Epithelial cell of proximal tubule (primary cell): ENCODE measurements at places on chromosomes 7 and 10. TPM values are rescaled to one million over a fixed set of nuclear protein-coding genes. Genes with fewer than 3 reads are reported as not detected.

- DNase-seq, result no peak
These were observed 166.7 kb downstream of the SEPTIN7 start for GRCh38 chr7:35967366-35968139.

DNA sequence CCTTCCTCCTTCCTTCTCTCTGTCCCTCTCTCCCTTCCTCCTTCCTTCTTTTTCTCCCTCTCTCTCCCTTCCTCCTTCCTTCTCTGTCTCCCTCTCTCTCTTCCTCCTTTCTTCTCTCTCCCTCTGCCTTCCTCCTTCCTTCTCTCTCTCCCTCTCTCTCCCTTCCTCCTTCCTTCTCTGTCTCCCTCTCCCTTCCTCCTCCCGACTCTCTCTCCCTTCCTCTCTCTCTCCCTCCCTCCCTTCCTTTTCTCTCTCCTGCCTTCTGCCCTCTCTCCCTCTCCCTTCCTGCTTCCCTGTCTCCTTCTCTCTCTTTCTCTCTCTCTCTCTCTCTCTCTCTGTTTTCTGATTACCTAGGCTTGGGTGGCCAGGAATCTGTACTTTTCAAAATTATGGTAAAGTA is 16.6 kb upstream of the GFRA1 start:
- DNase-seq, result no peak

DNA sequence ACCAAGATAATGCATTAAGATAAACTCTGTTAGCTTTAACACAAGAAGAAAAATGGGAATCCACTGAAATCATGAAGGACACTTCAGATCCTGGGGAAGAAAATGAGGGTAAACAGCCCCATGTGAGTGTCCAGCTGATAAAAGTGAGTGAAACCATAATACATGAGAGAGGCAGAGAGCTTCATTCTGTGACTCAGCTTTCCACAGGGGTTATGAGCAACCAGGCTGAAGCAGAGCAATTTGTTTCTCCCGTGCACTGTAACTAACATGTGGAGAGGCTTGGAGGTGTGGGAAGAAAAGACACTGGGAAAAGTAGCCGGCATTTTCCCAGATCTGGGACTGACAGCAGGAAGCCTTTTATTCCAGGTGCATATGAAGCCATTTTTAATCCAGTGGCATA is 971.7 kb downstream of the ANKRD7 start:
- DNase-seq, result no peak

- no peak for DNase-seq
These were observed 35.9 kb downstream of the UPF2 start for GRCh38 chr10:12006671-12007070.

- DNase-seq, result no peak
These were observed 17.3 kb upstream of the FAM241B start for GRCh38 chr10:69612760-69613159.

DNA sequence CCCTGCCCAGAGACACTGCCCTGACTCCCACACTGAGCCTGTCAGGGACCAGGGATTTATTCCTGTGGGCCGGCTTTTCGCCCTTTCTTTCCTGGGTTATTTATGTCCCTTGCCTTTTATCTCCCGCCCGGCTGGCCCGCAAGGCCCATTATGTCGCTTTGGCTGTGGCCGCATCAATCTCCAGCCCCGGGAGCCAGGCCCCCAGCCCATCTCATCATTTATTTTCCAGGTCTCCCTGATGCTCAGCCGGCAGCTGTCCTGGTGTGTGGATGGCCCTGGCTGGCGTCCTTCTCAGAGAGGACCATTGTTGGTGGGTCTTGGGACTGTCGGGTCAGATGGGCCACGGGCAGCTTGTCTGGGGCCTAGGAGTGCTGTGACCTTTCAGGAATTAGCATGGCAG is 82.3 kb downstream of the FAM241B start:
- DNase-seq, result no peak

Gene MOGAT3
- total RNA-seq, result not detected in 2 replicates

DNA sequence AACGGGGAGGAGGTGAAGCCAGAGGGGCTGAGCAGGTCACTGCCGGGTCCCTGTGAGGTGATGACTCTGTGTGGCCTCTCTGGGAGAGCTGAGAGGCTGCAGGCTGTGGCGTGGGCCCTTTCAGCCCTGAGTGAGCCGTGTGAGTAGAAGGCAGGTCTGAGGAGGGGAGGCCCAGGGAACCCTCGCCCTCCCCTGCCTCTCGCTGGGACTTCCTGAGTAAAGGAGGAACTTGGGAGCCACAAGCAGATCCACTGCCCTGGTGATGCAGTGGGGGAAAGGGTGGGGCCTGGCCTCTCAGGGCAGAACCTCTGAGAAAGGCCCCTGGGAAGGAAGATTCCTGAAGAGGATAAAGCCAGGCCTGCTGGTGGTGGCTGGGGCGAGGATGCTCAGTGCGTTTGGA is 22.8 kb downstream of the EEPD1 start:
- no peak for DNase-seq

Gene GIMAP2
- 0.07 TPM in 1 of 2 replicates, not detected in the other for total RNA-seq

GRCh38 chr7:118222591-118222990 is 1.9 kb upstream of the ANKRD7 start:
- DNase-seq, result no peak

DNA sequence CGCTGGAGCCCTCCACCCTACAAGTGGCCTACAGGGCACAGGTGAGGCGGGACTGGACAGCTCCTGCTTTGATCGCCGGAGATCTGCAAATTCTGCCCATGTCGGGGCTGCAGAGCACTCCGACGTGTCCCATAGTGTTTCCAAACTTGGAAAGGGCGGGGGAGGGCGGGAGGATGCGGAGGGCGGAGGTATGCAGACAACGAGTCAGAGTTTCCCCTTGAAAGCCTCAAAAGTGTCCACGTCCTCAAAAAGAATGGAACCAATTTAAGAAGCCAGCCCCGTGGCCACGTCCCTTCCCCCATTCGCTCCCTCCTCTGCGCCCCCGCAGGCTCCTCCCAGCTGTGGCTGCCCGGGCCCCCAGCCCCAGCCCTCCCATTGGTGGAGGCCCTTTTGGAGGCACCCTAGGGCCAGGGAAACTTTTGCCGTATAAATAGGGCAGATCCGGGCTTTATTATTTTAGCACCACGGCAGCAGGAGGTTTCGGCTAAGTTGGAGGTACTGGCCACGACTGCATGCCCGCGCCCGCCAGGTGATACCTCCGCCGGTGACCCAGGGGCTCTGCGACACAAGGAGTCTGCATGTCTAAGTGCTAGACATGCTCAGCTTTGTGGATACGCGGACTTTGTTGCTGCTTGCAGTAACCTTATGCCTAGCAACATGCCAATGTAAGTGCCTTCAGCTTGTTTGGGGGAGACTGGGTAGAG is at the start of gene COL1A2:
Gene COL1A2, plus strand, starts transcription at position 459 of the 704 bp plus-strand sequence. Its CDS starts 137 bp downstream, at position 596.
- no peak for DNase-seq

Gene PVRIG
- total RNA-seq, result not detected in 2 replicates

Gene ALOX5
- total RNA-seq, result 1.7 and 4.7 TPM in 2 replicates

DNA sequence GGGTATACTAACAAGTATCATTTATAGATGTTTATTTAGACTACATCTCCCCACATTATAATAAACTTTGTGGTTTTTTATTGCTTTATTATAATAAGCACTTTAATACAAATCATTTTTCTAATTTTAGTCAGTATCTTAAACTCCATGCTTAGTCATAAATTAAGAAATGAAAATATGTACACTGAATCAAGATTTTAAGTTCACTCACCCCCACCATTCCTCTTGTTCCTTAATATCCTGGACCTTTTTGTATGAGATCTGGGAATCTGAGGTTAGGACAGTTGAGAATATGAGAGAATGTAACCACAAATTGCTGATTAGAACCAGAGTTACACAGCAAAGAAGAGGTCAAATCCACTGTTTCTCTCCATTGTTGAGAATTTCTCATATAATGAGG is 93.6 kb upstream of the WNT16 start:
- DNase-seq, result no peak

DNA sequence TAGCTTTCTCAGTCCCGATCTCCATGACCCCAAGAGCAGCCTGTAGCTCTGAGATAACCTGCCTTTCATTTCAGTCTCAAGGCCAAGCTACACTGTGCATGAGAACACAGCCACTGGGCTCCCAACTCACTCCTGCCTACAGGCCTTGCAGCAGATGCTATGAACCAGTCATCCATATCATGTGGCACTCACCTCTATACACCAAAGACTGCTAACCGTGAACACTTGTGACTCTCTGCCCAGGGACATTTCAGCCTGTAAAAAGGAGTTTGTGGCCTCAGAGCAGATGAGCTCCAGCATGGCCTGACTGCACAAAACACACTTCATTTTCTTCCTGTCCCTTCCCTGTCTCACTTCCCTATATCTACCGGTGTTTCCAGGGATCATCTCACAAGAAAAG is 56.9 kb upstream of the NPY start:
- DNase-seq, result no peak

DNA sequence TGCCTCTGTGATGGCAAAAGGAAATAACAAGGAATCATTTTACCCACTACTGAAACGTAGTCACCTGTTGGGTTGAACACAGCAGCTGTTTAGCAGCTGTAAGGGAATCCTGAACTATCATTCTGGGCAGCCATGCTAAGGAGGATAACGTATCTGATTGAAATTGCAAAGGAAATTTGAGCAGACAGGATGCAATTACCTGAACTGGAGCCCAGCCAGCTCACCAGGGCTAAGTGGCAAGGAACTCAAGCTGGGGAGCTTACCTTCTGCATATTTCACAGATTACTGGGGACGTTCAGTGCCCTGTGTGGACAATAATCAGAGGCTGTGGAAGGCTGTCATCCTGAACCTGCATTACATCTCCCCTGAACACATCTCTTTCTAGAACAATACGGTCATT is 650.5 kb downstream of the SORCS3 start:
- no peak for DNase-seq

GRCh38 chr10:130105724-130106123 is 4.9 kb downstream of the C10orf143 start:
- DNase-seq, result no peak

DNA sequence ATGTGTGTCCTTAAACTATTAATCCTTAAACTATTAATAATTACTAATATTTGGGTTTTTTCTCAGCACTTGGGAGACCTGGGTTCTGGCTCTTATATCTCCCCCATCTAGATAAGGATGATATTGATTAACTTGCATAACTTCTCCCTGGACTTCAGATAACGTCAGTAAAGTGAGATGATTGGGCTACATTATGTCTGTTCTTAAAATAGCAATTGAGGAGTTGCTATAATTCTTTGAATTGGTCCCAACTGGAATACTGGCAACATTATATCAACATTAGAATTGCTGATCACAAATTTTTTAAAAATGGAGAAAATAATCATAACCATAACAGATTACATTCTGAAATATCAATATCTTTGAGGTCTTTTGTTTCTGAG is 1.9 kb downstream of the APBB1IP start:
- DNase-seq, result no peak

Gene TMEM213
- total RNA-seq, result 0.07 TPM in 1 of 2 replicates, not detected in the other

- no peak for DNase-seq
These were observed 5.2 kb downstream of the NEUROD6 start for GRCh38 chr7:31335161-31335856.

- no peak for DNase-seq
These were observed 1.9 kb downstream of the FZD1 start for GRCh38 chr7:91266067-91266688.

GRCh38 chr10:91909117-91909677 is at the start of gene FGFBP3:
TSS of gene FGFBP3 (minus strand) at chr10:91909486. CDS start at chr10:91908969, 517 bp downstream.
- no peak for DNase-seq

Gene ASAH2B
- 1.6 and 3.3 TPM in 2 replicates for total RNA-seq

Gene CFAP69
- total RNA-seq, result 0.29 and 0.51 TPM in 2 replicates

GRCh38 chr10:42960991-42961795 is 115.7 kb upstream of the RET start:
- no peak for DNase-seq

DNA sequence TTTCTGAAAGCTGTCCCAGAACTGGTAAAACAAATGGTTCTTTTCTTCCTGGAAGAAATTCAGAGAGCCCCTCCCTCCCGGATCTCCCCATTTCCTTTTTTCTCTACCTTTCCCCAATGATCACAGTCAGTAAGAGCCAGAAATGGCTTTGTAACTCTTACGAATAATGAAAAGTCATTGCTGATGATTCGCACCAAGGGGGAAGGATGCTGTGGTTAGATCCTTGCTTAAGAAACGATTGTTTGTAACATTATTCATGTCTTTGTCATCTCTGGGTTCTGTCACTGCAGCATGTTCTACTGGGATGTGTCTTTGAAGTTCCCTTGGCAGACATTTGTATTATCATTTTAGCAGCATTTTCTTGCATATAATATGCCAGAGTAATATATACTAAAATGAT is 138.9 kb downstream of the CACNB2 start:
- DNase-seq, result peak; percentile 6

DNA sequence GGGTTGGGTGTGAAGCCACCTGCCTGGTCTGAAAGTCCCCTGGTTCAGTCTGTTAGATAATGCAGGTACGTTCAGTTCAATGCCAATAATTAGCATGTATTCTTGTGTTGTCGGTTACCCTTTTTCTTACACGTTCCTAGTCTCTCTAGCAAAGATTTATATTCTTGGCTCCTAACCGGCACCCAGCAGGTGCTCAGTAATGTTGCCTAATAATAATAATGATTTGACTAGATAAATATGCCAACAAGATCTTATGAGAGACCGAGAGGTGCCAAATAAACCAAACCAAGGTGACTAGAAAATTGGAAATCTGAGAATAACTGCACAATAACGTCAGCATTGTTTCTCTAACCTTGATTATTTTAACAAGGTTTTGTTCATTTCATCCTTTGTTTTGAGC is 1.1 kb upstream of the SMIM30 start:
- DNase-seq, result no peak

DNA sequence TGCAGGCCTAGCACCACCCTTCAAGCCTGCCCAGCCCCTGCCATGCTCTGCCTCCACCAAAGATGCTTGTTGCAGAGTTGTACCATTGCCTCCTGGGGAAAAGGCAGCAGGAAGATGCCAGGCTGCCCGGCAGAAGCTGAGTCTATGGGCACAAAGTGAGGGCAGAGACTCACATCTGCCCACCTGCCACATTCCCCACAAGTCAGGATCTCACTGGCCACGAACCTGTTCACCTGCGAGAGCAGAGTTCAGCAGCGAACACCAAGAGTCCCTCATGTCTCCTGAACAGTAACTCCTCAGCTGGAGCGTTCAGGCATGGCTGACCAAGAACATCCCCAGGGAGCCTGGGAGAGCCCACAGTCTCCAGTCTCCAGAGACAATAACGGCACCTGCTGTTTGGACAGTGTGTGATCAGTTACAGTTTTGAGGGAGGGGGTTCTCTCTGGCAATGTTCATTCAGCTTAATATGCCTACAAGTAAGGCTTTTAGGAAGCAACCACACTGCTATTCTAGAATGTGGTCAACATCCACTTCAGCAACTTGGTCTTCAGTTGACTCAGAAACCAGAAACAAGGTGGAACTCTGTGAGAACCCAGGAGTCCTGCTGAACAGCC is 78.5 kb downstream of the GRID1 start:
- no peak for DNase-seq

DNA sequence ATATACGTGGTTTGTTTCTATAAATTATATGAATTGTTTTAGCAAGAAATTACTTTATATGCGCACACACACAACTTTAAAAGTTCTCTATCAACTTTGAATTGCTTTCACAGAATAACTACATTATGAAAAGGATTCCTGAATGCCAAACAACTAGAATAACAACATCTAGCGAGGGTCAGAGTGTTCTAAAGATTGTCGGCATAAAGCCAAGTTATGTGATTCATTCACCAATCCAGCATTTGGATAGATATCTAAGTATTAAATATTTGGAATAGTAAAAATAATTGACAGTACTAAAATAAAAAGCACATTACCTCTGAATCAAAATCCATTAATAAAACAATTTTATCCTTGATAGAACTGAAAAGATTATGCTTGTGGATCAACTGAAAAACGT is 125.3 kb upstream of the AMPH start:
- DNase-seq, result no peak
